ENCODE measurements at places on chromosomes 3 and 15. TPM values are rescaled to one million over a fixed set of nuclear protein-coding genes. Genes with fewer than 3 reads are reported as not detected.

CCR4 gene
- 62.2 TPM for total RNA-seq

BUB1B gene
- 95.3 TPM for total RNA-seq

LSAMP gene
- not detected for total RNA-seq

ARGFX gene
- total RNA-seq: not detected

GRIP2 gene
- not detected for total RNA-seq

ROPN1B gene
- total RNA-seq: not detected

GOLGA8B gene
- total RNA-seq: 47.9 TPM

DNA sequence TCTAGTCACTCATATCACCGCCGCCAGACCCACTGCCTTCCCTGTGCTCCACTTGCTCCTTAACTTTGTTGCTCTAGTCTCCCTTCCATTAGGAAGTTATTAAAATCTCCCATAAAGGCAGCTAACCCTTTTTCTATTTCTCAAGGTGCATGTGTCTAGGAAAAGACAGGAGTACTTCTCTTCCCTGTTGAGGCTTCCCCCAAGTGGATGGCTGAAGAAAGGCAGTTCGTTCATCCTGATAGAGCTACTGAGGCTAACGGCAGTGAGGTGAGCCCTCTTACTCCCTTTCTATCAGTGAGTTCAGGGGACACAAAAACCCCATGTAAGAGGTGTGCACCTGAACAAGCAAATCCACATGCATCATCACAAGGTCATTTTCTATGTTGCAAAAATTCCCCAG is 397.8 kb downstream of the IGSF11 start:
- H3K27me3 ChIP-seq: no peaks in the 10 kb centered on the region
- no peak overlapping the region for H3K27ac ChIP-seq
- no peak overlapping the region for H3K4me3 ChIP-seq

DNA sequence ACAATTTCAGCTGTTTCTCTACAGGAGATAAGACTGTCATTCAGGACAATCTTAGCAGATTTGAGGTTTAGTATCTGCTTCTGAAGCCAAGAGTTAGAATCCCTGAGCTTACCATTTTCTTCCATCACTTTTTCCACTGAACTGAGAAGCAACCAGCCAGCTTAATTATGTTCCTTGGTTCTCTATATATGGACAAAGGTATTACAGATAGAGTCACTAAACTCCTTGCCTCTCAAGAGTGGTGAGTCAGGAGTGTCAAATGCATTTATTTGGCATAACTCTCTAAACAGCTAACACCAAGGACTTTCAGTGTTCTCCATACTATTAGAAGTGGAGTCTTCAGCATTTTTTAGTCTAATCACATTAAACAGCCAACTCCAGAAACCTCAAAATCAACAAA is 239.3 kb downstream of the ALCAM start:
- peaks cover 3% of the 10 kb centered on the region for H3K27me3 ChIP-seq
- DNase-seq: no peak
- no peaks in the 10 kb centered on the region for H3K4me1 ChIP-seq
- no peak overlapping the region for H3K27ac ChIP-seq
- no peak overlapping the region for H3K4me3 ChIP-seq

- H3K4me1 ChIP-seq: no peaks in the 10 kb centered on the region
- peaks cover 25% of the 10 kb centered on the region for H3K27me3 ChIP-seq
- H3K36me3 ChIP-seq: no peaks in the 10 kb centered on the region
- no peak for DNase-seq
- no peak overlapping the region for H3K27ac ChIP-seq
These were observed 18.0 kb downstream of the ETV5 start for GRCh38 chr3:186090901-186091300.

DNA sequence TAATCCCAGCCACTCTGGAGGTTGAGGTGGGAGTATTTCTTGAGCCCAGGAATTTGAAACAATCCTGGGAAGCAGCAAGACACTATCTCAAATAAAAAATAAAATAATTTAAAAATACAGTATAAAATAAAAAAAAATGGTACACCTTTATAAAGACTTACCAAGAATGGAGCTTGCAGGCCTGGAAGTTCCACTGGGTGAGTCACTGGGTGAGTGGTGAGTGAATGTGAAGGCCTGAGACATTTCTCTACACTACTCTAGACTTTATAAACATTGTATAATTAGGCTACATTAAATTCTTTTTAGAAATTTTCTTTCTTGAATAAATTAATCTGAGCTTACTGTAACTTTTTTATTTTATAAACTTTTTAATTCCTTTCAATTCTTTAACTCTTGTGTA is 609.1 kb upstream of the BCHE start:
- no peaks in the 10 kb centered on the region for H3K27me3 ChIP-seq
- H3K4me3 ChIP-seq: no peak overlapping the region
- H3K36me3 ChIP-seq: no peaks in the 10 kb centered on the region
- no peak for DNase-seq
- no peak overlapping the region for H3K27ac ChIP-seq
- H3K4me1 ChIP-seq: no peaks in the 10 kb centered on the region

DNA sequence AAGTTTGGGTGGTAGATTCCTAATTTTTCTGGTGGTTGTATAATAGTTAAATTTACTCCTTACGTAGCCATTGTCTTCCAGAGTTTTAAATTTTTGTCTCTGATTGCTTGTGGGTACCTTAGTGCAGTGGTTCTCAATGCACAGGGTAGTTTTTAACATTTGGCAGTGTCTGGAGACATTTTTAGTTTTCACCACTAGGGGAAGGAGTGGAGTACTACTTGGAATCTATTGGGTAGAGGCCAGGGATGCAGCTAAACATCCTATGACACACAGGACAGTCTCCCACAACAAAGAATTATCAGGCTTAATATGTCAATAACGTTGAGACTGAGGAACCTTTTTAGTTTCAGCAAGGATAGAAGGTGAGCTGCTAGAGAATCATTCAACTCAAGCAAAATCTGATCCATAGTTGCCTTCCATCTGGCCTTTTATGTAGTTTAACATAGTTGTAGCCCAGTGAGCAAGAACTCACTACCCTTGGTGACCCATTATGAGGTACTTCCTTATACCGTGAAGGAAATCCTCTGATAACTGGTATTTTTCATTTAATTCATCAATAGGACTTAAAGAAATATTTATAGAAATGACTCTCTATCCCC is 8.6 kb upstream of the STX19 start:
- no peaks in the 10 kb centered on the region for H3K4me1 ChIP-seq
- H3K36me3 ChIP-seq: peaks cover 5% of the 10 kb centered on the region
- no peaks in the 10 kb centered on the region for H3K27me3 ChIP-seq
- DNase-seq: no peak
- no peak overlapping the region for H3K4me3 ChIP-seq

DNA sequence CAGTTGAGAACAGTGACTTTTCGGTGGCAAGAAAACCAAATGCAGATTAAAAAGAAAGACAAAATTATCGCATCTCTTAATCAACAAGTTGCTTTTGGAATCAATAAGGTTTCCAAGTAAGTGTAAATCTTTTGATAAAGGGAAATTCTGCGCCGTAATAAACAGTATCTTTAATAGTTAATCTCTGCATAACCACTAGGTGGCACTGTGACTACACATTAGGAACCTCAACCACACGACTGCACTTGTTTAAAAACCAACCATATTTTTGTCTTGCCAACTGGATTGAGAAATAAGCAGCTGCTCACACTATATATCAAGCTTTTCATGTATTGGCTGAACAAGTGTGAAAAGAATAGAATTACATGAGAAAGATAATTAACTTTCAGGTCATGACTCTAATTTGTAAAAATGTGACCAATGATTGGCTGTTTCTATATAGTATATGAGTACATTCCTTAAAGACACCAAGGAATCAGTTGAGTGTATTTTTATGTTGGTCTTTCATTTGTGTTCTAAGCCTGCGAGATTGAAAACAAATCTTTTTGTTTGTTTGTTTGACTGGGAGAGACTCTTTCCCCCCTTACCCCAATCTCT is 72.7 kb downstream of the DZIP3 start:
- peaks cover 9% of the 10 kb centered on the region for H3K36me3 ChIP-seq
- H3K4me3 ChIP-seq: no peak overlapping the region
- peak overlapping the region; percentile 6 for H3K27ac ChIP-seq
- peak; percentile 63 for DNase-seq

DNA sequence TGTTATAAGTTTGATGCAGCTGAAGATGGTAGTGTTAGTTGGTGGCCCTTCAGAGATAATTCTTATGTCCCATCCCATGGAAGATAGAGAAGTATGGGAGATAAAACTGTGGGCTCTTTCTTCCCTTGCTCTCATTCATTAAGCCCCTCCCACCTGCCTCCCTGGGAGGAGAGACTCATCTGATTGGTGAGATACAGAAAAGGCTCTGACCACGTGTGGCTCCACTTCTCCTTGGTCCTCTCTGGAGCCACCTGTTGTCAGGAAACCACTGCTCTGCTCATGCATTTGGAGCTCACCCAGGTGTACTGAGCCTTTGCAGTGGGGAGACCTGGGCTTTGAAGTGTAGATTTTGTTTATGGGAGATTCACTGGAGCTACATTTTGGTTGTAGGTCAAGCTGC is 293.2 kb upstream of the RASGRP1 start:
- H3K27me3 ChIP-seq: peaks cover 12% of the 10 kb centered on the region
- H3K27ac ChIP-seq: no peak overlapping the region
- DNase-seq: no peak
- H3K4me3 ChIP-seq: no peak overlapping the region
- H3K36me3 ChIP-seq: no peaks in the 10 kb centered on the region

DNA sequence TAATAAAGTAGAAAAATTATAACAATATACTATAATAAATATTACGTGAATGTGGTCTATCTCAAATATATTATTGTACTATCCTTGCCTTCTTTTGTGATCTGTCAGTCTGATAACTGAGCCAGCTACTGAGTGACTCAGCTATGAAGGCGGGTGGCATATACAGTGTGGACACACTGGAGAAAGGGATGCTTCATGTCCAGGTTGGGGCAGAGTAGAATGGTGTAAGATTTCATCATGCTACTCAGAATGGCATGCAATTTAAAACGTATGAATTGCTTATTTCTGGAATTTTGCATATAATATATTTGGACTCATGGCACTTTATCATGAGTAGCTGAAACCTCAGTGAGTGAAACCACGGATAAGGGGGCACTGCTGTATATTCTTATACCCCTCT is 172.9 kb upstream of the TBC1D5 start:
- no peak for DNase-seq
- H3K4me3 ChIP-seq: no peak overlapping the region
- H3K27ac ChIP-seq: no peak overlapping the region
- H3K36me3 ChIP-seq: no peaks in the 10 kb centered on the region
- H3K4me1 ChIP-seq: no peaks in the 10 kb centered on the region
- H3K27me3 ChIP-seq: peaks cover 14% of the 10 kb centered on the region

- H3K4me3 ChIP-seq: peak overlapping the region; percentile 89
- H3K4me1 ChIP-seq: peaks cover 49% of the 10 kb centered on the region
- H3K36me3 ChIP-seq: peaks cover 46% of the 10 kb centered on the region
- no peaks in the 10 kb centered on the region for H3K27me3 ChIP-seq
These were observed 820 bp upstream of the HMCES start for GRCh38 chr3:129277829-129278271.

DNA sequence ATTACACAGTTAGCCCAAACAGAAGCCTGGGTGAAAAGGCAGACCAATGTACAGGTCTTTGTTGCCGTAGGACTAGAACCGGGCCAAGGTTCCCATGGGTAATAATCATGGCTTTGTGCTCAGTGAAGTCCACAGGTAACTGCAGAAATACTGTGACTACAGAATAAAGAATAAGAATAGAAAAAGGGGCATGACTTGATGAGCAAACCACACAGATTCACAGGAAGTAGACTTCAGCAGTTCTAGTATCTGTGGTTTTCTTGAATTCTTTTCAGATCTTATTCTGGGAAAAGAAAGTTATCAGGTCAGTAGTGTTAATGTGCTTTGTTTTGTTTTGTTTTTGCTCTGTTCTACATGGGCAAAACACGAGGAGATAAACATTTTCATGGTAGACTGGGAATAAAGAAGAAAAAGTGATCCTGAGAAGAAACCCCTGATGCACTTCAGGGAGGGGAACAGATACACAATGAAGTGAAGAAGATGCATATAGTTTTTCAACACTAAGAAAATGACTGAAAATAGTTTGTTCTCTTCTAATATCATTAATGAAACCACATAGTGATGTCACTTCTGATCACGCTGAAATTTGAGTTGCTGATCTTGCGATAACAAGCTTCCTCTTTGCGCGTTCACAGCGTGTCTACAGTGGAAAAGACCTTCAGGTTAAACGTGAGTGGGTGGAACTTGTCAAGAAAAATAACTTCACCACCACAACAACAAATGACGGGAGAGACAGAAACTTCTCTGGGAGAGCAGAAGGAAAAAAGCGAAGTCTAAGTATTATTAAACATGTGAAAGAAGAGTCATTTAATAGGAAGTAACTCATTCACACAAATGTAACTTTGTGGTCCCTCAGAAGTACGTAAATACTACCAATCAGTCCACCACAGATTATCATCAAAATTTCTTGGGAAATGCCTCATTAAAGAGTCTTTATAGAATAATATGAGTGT is 315.8 kb upstream of the SATB1 start:
- peaks cover 33% of the 10 kb centered on the region for H3K36me3 ChIP-seq
- peak; percentile 76 for DNase-seq
- peak overlapping the region; percentile 94 for H3K27ac ChIP-seq
- no peaks in the 10 kb centered on the region for H3K27me3 ChIP-seq

DNA sequence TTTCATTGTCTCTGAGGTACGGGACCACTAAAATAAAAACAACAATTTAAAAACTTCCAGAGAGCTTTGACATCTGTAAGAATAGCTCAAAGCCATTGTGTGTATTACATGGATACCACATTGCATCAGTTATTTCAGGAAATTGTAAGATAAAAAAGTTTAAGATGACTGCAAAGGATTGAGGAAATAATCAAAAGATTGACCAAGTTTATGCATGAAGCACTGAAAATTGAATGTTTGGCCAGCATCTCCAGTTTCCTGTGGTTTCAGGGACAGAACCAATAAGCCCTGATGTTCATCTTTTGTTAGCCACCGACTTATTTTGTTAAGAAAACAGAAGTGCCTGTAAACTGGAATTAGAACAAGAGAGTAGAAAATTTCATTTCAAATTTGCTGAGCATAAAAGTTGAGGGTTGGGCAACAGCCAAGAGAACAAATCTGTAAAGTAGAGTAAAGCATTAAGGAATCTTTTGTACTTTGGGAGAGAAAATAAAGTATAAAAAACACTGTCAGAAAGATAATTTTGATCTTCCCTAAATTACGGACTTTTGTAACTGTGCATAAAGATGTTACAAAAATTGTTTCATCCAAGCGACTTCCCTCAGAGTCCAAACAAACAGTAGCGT is 211.5 kb upstream of the P2RY1 start:
- H3K27ac ChIP-seq: no peak overlapping the region
- H3K4me1 ChIP-seq: no peaks in the 10 kb centered on the region
- no peak overlapping the region for H3K4me3 ChIP-seq
- DNase-seq: no peak

- DNase-seq: peak; percentile 81
- peak overlapping the region; percentile 61 for H3K4me3 ChIP-seq
- H3K36me3 ChIP-seq: peaks cover 11% of the 10 kb centered on the region
These were observed 3.8 kb downstream of the HEG1 start for GRCh38 chr3:125051715-125052581.

- H3K27me3 ChIP-seq: peaks cover 3% of the 10 kb centered on the region
- no peak overlapping the region for H3K4me3 ChIP-seq
- H3K27ac ChIP-seq: no peak overlapping the region
These were observed 34.9 kb upstream of the ARL8B start for GRCh38 chr3:5087209-5087608.

DNA sequence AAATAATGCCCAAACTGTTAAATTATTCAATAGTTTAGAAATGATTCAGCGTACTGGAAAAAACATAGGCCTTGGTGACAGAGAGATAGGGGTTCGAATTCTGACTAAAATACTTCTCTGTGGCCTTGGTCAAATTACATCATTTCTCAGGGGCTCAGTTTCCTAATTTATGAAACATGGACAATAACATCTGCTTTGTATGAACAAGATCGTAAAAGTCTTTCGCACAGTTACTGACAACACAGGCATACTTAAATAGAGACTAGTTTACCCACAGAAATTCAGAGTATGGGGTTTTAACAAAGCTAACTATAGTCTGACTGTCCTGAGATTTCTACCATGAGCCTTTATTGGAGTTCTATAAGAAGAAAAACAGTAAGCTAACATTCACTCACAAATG is 440.4 kb downstream of the FHIT start:
- no peak overlapping the region for H3K27ac ChIP-seq
- no peaks in the 10 kb centered on the region for H3K36me3 ChIP-seq
- H3K4me1 ChIP-seq: no peaks in the 10 kb centered on the region
- H3K27me3 ChIP-seq: no peaks in the 10 kb centered on the region

All from activated CD4-positive, alpha-beta T cell treated with anti-CD3 and anti-CD28 coated beads for 36 hours (primary cell).